Liver (tissue), 10 donors: ENCODE measurements at places on chromosomes 12 and 14.
A peak's percentile ranks its signal among the peaks of the same experiment; 100 is the strongest.

- DNase-seq: no peak
These were observed 60.8 kb downstream of the NDUFA12 start for GRCh38 chr12:94942663-94943062.

- DNase-seq: no peak
These were observed 31.9 kb downstream of the SERPINA1 start for GRCh38 chr14:94356379-94357056.

- peak; percentile 41 for DNase-seq
These were observed 785 bp downstream of the MLEC start for GRCh38 chr12:120687578-120688289.

DNA sequence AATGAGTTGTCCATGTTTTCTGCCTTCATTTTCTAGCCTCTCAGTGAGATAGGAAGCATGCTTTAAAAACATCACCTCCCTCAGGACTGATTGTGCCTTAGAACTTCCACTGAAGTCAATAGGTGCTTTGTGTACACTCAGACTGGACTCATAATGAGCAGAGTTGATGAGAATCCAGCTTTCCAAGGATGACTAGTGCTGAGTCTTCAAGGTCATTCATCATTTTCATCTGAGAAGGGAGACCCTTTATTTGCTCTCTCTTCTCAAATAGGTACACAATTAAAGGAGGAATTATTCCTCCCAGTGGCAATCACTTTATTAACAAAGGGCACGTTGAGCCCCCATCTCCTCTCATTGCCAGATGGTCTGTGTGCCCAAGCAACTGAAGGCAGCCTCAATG is 210.9 kb upstream of the PRKD1 start:
- DNase-seq: no peak

DNA sequence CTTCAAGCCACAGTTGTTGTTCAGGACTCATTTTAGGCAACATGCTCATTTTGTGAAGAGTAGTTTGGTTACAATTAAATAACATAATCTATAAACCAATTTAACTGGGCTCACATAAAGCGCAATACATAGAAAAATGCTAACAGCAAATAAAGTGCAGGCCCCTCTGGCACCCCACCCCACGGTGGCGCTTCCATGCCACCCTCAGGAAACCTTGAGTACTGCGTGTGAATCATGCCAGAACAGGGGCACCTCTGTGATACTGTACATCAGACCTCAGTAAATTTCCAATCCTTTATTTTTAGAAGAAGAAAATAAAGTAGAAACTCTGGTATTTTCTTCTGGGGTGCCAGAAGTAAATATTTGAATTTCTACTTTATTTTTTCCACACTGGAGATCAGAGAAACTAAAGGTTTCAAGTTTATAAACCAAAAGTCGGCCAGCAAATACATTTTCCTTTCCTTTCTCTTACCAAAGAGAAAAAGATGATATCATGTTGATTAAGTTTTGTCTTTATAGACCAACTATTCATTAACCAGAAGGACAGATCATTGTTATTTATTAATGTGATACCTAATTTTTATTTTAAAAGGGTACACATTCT is 316.8 kb downstream of the PAWR start:
- no peak for DNase-seq

DNA sequence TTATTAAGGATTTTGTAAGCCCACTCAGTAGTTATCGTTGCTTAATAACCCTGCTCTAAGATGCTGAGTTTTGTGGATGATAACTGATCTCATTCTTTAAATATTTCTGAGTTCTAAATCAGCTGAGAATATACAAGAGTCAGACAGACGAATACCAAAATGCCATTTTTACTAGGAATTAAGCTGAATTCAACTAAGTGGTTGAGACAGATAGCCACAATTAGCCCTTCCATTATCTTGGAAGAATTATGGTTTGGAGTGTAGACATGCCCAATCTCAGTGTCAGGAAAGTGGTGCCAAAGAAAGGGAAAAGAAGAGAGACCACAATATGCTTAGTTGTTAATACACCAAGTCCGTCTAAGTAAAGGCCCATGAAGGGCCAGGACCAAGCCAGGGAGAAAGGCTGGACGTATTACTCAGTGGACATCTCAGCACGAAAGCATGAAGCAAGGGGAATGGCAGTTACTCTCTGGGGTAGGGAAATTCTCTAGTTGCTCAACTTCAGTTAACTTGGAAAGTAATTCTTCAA is 58.6 kb downstream of the KCNA5 start:
- no peak for DNase-seq

GRCh38 chr14:99261912-99262787 is 9.8 kb downstream of the BCL11B start:
- no peak for DNase-seq

DNA sequence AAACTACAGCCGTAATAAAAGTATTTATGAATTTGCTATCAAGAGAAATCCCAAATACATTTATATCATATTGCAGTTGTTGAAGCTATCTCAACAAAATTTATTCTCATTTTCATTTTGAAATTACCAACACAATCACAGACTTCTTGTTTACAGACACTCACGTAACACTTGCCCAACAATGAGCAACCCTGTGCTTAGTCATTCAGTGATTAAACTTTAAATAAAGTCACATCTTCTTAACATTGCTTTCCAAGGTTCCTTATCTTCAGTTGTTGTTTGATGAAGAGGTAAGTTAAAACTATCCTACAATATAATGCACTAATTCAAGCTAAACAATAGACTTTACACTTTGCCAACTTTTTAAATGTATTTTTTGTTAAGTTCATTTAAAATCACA is 601.8 kb downstream of the SLC16A7 start:
- DNase-seq: no peak

DNA sequence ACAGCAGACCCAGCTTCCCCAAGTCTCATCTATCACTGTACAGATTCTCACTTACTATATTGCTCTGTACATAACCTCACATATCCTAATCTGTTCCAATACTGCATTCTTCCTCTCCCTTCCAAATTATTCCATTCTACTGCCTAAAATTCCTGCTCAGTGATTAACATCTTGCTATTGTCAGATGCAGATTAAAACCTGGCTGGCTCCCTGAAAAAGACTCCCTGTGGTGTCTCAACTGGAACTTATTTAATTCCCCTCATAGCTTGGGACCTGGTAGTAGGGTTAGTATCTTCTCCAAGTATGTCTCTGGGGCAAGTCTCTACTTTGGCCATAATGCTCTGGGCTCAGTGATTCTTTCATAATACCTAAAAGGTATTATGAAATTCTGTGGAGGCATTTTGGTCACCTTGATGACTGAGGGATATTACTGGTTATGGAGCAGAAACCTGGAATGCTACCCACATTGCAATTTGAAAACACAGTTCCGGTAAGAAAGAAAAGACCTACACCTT is 55.8 kb downstream of the PAWR start:
- DNase-seq: no peak
